ENCODE measurements at places on chromosomes 4 and X.
A peak's percentile ranks its signal among the peaks of the same experiment; 100 is the strongest.

DNA sequence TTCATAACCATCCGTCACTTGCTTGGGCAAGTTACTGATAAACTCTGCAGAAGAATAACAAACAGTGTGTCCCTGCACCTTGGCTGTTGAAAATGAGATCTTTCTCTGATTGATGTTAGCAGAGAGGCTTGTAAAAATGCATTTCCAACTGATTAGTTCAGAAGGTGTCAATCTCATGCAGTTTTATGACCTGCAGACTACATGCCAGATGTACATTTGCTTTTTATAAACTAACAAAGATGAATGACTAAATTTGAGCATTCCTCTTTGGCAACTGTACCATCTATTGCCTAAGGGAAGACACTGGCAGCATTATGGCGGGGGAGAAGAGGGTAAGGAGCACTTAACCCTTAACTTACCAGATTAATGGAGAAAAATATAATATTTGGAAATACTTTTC lies 192.8 kb downstream of the DCTD start:
- DNase-seq, result no peak

DNA sequence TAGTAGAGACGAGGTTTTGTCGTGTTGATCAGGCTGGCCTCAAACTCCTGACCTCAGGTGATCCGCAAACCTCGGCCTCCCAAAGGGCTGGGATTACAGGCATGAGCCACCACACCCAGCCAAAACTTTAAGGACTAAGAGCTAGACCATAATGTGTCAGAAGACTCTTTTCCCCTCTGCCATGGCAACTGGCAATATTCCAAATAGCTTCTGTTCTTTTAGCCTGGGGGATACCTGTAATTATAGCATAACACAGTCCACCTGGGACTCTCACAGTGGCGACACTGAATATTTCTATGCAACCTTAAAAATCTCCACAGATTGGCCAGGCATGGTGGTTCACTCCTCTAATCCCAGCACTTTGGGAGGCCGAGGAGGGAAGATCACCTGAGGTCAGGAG lies 45.5 kb upstream of the RBM47 start:
- DNase-seq, result no peak

GRCh38 chrX:135086197-135086854 lies 34.0 kb downstream of the ETDB start:
- peak; percentile 34 for DNase-seq

DNA sequence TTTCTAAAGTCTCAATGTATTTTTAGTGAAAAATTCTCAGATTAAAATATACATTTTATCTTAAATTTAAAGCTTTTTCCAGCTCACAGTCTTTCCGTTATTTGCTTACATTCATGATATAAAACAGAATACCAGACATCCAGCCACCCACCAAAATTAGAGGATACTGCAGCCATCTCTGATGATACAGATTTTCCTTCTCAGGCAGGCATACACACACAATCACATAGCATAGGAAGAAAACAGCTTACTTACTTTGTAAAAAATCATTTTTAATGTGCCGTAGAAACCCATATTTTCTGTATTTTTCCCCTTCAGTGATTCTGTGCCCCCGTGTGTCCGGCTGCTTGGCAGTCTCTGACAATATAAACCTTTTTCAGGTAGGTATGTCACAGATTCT lies 183.7 kb downstream of the FBXW7 start:
- no peak for DNase-seq

DNA sequence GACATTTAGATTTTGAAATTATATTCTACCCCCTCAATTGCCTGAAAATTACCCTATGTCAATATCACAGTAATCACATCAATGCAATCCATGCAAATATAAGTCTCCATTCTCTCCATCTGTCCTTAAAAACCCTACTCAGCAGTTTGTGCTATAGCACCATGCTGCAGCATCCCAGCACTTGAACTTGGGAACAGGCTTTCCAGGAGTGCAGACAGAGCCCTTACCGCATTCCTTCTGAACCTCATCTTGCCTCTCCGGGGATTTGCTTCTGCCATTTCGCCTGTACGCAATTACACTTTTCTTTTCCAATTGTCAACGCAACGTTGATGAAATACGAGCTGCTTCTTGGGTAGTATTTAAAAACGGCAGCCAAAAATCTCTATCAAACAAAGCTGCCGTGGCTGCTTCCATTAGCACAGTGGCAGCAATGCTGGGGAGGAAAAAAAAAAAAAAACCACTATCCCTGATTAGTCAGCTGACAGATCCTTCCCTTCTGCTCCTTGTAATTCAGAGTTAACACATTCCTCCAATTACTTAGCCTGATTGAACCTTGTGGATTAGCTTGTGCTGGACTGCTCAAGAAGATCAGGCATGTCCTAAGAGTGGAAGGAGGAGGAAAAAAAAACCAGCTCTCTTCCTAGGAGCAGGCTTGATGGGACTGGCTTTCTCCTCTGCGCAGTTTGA lies 65.6 kb downstream of the MCF2 start:
- DNase-seq, result peak; percentile 29

- DNase-seq, result no peak
Measured at GRCh38 chr4:66606215-66606614, 935.9 kb upstream of the EPHA5 start.

DNA sequence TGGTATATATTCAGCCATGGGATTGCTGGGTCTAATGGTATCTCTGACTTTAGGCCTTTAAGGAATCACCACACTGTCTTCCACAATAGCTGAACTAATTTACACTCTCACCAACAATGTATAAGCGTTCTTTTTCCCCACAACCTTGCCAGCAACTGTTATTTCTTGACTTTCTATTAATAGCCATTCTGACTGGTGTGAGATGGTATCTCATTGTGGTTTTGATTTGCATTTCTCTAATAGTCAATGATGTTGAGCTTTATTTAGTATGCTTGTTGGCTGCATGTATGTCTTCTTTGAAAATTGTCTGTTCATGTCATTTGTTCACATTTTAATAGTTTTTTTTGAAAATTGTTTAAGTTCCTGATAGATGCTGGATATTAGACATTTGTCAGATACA lies 235.2 kb downstream of the HEPH start:
- DNase-seq, result no peak

- DNase-seq, result no peak
Measured at GRCh38 chrX:43899878-43900815, 17.9 kb upstream of the MAOB start.

- no peak for DNase-seq
Measured at GRCh38 chrX:111360839-111361238, 51.2 kb downstream of the DCX start.

DNA sequence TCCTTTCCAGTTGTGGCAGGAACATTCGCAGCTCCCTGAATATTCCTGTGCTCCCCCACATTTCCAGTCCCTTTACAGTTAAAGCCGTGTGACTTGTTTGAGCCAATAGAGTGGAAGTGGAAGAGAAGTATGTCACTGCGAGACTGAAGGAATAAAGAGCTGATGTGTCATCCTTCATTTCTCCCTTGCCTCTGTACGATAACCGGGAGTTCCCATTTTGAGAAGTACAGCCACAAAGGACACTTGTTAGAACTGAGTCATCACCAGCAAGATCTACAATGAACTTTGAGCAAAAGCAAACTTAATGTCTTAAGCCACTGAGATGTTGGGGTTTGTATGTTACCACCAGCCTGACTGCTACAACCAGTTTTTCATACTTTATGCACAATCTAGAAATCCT lies 92.3 kb downstream of the SPRY1 start:
- peak; percentile 78 for DNase-seq

DNA sequence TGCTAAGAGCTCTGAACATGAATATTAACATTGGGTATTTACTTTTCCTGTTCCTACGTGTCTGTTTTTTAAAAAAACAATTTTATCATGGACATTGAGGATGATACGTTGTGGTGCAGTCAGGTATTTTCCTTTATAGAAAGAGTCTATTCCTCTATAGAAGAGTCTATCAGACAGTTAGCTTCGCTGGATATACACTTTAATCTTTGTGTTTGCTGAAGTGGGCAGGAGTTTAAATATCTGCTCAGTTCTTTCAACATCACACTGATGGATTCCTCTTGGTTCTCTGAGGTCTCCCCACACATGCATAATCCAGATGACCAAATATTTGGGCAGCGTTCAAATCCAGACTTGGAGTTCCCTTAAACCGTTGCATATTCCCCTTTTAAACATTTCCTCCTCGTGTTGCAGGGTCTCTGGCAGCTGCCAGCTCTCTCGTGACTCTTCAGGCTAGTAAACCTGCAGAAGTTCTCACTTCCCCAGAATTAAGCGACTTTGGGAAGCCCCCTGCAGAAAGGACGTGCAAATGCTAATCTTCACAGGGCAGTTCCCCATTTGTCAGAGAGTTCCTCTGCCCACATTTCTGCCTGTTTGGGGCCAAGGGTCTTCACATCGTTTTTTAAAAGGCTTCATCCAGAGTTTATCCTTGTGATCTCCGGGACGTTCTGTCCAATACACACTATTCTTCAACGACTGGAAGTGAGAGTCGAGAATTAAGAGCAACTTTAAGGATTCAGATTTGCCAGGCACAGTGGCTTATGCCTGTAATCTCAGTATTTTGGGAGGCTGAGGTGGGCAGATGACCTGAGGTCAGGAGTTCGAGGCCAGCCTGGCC lies 20.5 kb upstream of the DHRSX start:
- DNase-seq, result no peak

GRCh38 chr4:70365479-70365878 lies 4.9 kb downstream of the SMR3A start:
- no peak for DNase-seq

- DNase-seq, result no peak
Measured at GRCh38 chr4:84740057-84740456, 157.1 kb downstream of the CDS1 start.

DNA sequence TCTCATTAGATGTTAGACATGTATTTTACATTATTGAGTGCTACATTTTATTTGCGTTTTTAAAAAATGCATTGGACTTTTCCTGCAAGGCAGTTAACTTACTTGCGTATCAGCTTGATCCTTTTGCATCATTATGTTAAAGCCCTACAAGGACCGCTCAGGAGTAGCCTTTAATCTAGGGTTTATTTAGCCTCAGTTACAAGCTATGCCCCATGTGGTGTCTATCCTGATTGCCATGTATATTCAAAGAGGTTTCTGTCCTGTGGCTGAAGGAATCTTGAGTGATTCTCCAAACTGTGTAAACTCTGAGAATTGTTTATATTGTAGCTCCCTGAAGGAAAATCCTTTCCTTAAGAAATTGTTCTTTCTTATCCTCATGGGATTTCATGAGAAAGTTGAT lies 821.8 kb upstream of the AGA start:
- DNase-seq, result no peak

- no peak for DNase-seq
Measured at GRCh38 chrX:30262763-30263162, 15.8 kb downstream of the MAGEB1 start.

DNA sequence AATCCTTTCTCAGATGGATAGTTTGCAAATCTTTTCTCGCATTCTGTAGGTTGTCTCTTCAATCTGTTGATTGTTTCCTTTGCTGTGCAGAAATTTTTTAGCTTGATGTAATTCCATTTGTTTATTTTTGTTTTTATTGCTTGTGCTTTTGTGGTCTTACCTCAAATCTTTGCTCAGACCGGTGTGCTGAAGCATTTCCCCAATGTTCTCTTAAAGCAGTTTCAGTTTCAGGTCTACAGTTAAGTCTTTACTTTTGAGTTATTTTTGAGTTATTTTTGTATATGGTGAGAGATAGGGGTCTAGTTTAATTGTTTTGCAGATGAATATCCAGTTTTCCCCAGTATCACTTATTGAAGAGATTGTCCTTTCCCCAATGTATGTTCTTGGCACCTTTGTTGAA lies 18.2 kb upstream of the SLC25A14 start:
- no peak for DNase-seq

DNA sequence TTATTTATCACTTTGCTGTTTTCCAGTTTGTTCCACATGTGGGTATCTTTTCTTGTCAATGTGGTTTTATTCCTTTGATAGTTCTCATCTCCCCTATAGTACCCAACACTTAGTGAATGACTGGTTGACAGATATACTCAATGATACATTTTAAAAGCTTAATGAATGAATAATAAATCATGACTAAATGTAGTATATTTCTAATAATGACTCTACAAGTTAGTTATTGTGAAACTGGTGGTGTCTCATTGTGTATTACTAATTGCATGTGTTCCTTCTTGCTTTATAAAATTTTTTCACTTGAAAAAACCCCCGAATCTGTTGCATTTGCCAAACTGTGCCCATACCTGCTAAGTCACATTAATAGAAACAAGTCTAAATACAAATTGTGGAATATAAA lies 95.4 kb downstream of the MBNL3 start:
- no peak for DNase-seq

All from astrocyte (in vitro differentiated cells and primary cell).